ENCODE measurements at places on chromosomes 5 and 9. TPM values are rescaled to one million over a fixed set of nuclear protein-coding genes. Genes with fewer than 3 reads are reported as not detected.

Gene PCDHA13
- 1.5 TPM for total RNA-seq

Gene MAMDC2
- 11.3 TPM for total RNA-seq

Gene CEMIP2
- 20.9 TPM for total RNA-seq

Gene EQTN
- total RNA-seq = not detected

Gene STPG3
- total RNA-seq = 0.50 TPM

Gene BTNL3
- not detected for total RNA-seq

Gene DNAH5
- 0.37 TPM for total RNA-seq

Gene IGIP
- total RNA-seq = 4.1 TPM

Gene DDX46
- 55.3 TPM for total RNA-seq

Gene ATG10
- 7.8 TPM for total RNA-seq

Gene NUTM2F
- not detected for total RNA-seq

All from osteocyte (in vitro differentiated cells).